ENCODE measurements at places on chromosomes 3 and 15.

- no peak for DNase-seq
Observed at GRCh38 chr3:148042663-148043445, 633.7 kb downstream of the ZIC1 start.

- DNase-seq = no peak
Observed at GRCh38 chr15:38190501-38190900, 62.1 kb upstream of the SPRED1 start.

- no peak for DNase-seq
Observed at GRCh38 chr3:145286937-145287336, 874.0 kb downstream of the PLOD2 start.

GRCh38 chr15:43886558-43886957, 59.8 kb downstream of the WDR76 start:
- DNase-seq = no peak

DNA sequence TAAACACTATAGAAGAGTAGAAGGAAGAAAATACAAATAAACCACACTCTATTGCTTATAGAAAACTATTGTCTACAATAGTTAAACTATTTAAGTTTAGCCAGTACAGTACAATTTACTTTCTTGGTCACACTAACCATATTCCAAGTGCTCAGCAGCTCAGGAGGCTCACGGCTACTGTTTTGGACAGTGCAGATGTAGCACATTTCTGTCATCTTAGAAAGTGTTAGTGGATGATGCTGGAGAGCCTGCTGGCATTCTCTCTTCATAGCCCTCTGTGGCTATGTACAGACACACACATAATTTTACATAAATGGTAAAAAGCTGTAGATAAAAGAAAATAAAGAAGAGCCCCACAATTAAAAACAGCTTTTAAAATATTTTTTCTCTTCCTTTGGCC, 23.8 kb downstream of the NUDT16 start:
- no peak for DNase-seq

GRCh38 chr3:181493423-181493822, 218.3 kb upstream of the SOX2 start:
- DNase-seq = no peak

GRCh38 chr15:62128916-62129315, 36.2 kb downstream of the C2CD4B start:
- no peak for DNase-seq

- no peak for DNase-seq
Observed at GRCh38 chr3:193016437-193016901, 98.8 kb upstream of the MB21D2 start.

- no peak for DNase-seq
Observed at GRCh38 chr3:72163809-72164634, 379.1 kb upstream of the PROK2 start.

DNA sequence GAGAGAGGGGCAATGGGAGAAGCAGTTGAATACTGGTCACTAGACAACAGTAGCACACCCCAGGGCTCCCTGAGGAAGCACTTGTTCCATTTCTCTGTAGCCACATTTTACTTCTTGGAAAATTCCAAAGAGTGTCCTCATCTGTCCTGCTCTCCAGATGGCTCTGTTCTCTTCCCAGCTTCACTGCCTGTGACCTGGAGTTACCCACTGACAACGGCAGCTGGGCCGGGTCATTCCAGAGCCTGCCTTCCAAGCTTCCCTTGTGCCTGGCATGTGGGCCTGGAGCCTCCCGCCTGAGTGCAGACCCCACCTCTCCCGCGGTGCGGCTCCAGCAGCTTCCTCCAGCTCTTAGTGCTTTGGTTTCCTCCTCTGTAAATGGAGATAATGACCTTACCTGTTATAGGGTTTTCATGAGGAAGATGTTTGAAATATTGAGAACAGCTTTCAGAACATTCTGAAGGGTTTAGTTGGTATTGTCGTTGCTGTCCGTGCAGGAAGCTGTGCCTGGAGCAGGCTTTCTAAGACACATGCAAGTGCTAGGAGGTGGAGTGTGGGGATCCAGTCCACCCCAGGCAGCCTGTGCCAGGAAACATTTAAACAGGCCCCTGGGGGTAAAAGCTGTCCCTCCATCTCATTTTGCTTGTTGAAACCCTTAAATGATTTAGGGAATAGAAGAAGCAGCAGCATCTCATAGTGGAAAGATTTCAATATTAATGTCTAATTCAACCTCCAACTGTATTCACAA, 24.8 kb downstream of the EFCC1 start:
- no peak for DNase-seq

DNA sequence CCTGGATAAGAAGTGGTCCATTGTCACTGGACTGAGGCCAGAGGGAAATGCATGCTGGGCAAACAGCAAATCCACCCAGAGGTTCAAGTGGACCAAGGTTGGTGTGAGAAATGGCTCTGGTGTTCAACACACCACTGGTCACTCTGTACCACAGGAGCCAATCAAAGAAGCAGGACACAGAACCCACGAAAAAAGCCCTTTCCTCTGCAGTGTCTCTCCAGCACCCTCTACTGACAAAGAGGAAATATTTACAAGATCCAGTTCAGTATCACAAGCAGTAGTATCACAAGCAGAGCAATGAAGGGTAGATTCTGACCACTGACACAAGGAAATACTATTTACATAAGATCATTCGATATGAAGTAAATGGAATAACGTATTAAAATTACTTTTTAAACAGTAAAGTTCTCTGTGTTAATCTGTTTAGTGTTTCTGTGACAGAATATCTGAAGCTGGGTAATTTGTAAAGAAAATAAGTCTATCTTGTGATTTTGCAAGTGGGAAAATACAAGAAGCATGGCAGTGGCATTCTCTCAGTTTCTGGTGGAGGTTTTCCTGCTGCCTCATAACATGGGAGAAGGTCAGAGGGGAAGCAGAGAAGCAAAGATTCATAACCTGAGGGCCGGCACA, 390.7 kb downstream of the EFHB start:
- peak; percentile 35 for DNase-seq

DNA sequence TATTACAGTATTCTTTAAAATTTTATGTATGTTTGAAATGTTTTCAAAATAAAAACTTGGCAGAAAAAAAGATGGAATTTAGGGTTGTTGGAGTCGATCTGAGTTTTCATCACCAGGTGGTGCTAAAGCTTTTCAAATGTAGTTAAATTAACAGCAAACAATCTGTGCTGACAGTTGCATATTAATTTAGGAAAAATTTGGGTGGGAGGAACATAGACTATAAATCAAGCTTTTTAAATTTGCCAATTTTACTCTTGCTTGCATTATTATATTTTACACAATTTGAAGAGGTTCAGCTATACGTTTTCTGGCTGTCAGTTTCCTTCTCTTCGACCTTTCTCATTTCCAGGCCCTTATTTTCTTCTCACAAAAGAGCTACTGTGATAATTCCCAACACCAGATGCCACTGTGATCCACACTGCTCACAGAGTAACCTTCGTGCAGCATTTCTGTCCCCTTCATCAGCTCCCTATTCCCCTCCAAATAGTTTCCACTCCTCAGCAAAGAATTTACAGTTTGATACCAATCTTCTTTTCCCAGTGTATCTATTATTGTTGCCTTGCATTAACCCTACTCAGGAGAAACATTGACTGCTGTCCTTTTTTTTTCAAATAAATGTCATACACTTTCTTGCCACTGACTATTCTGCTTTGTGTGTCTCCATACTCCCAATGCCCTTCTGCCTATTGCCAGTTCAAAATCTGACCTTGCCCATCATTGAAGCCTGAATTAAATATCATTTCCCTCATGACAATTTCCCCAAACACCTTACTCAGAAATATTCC, 53.4 kb upstream of the EIF5A2 start:
- peak; percentile 85 for DNase-seq

DNA sequence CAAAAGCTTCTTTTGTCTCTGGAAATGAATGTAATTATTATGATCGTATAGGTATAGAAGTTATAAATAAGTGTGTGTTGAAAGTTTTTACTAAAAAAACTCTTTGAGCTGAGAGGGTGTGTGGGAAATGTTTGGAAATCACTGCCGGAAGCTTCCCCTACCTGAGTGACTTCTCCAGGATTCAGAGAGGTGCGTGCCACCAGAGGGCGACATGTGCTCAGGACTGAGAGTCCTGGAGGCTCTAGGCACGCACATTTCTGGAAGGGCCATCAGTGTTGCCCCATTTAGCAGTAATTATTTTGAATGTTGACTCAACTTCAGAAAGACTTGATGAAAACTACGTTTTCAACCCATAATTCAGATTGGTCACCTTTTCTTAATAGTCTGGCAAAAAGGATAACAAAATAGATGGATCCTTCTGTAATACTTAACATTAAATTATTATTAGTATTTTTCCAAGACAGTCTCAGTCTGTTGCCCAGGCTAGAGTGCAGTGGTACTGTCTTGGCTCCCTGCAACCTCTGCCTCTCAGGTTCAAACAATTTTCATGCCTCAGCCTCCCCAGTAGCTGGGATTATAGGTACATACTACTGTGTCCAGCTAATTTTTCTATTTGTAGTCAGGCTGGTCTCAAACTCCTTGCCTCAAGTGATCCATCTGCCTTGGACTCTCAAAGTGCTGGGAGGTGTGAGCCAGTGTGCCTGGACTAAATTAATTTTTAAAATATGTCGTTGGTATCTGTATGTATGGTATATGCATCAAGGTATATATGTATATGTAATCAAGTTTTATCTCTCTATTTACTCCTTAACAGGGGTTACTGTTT, 34.5 kb downstream of the GPR171 start:
- DNase-seq = peak; percentile 87

DNA sequence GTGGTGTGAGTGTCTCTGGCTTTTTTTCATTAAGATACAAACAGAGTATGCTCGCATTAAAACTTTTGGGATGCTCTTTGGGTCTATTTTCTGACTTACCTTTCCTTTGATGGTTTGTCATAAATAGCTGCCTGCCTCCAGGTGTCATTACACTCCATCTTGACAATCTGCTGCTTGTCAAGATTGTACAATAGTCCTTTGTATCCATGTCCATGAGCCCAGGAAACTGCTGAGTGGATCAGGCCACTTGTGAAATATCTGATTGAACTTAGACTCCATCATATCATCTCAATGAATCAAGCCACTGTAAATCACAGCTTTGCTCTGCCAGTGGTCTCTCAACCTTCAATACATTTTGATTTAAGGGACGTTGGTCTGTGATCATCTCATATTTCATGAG, 135.2 kb downstream of the ECT2 start:
- DNase-seq = peak; percentile 9

GRCh38 chr3:116306720-116307119, 138.6 kb downstream of the LSAMP start:
- DNase-seq = no peak

DNA sequence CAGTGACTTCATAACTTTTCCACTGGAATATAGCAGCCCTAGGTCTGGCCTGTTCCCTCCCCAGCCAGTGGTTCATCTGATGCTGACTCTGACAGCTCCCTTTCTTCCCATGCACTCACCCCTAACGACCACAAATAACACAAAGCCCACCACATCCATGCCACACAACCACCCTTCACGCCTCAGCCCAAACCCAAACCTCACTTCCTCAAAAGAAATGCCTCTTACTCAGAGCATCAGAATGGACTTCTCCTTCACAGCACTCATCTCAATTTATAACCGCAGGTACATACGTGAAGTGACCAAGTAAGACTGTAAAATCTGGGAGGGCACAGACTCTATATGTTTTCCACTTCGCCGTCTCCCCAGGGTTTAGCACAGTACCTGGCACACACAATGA, 1.1 kb downstream of the RBSN start:
- no peak for DNase-seq

- no peak for DNase-seq
Observed at GRCh38 chr3:134753999-134754742, 40.9 kb upstream of the EPHB1 start.

- no peak for DNase-seq
Observed at GRCh38 chr15:62752657-62753517, 289.7 kb upstream of the TPM1 start.

DNA sequence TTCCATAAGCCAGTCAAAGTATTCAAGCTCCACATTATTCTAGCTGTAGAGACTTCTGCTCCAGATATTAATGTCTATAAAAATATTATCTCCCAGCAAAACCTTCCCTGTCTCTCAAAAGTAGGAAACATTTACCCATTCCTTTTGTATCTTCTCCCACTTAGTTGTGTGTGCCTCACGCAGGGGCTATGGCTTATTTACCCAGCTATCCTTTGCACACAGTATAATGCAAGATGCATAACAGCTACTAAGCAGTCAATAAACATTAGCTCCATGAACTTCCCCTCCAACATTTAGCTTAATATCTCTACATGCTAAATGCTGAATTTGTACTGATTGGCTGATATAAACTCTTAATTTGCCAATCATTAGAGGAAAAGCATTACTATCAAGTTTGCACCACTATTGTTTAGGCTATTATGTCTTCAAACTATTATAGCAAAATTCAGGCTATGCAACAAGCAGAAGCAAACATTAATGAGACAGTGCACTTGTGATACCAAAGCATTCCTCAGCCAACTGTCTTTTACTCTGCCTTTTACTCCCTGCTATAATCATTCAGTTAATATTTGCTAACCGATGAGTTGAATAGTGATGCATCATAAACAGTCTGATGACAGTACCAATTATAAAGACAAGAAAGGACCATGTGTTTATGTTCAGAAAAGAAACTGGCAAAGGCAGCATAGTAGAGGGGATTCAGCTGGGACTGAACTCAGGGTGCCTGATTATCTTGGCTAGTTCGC, 81.2 kb downstream of the PLCH1 start:
- DNase-seq = no peak

DNA sequence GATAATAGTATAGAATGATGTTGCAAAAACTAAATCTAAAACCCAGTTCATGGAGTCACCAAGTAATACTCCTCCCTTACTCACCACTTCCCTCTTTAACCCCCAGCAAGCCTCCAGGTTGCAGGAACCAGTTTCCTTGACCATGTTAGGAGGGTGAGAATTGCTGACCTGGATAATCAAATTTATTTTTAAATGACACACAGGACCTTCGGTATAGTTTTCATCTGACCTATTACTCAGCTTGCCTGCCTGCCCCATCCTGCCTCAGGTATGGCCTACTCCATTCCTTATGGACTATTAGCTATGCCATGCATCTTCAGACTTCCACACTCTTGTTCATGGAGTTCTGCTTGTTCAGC, 883 bp downstream of the RTP4 start:
- no peak for DNase-seq

DNA sequence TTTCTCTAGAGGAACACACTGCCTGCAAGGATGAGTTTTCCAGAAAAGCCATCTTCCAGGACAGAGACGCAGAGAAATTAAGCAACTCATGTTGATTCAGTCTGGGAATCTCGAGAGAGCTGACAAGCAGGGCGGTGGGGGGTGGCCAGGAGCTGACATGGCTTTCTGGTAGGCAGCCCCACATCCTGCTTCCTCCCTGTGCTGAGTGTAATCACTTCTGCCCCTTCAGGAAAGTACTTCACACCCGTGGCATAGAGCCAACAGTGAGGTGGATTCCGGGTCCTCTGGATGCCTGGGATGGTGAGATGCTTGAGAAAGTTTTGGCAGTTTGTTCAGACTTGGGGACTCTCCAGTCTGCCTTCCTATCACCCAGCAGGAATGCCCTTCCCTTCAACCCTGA, 221.1 kb downstream of the SLCO3A1 start:
- DNase-seq = no peak

All from HT-29 (cell line).